Anterior cingulate cortex (tissue), 58 donors: ENCODE measurements at places on chromosomes 2 and 18.
A peak's percentile ranks its signal among the peaks of the same experiment; 100 is the strongest.

DNA sequence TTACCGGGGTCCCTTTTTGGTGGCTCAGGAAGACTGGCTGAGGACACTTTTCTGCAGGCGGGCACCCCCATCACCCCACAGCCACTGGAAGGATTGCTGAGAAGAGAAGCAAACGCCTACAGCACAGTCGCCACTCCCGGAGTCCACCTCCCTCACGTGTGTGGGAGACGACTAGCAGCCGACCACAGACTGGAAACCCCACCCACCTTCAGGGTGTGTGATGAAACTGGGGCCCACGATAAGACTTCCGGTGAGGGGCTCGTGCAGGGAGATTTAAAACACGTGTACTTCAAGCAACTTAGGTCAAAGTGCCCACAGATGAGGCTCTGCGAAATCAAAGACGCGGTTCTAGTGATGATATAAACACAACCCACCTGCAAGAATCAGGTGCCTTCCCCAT lies 26.3 kb downstream of the MBP start:
- DNase-seq, result no peak

DNA sequence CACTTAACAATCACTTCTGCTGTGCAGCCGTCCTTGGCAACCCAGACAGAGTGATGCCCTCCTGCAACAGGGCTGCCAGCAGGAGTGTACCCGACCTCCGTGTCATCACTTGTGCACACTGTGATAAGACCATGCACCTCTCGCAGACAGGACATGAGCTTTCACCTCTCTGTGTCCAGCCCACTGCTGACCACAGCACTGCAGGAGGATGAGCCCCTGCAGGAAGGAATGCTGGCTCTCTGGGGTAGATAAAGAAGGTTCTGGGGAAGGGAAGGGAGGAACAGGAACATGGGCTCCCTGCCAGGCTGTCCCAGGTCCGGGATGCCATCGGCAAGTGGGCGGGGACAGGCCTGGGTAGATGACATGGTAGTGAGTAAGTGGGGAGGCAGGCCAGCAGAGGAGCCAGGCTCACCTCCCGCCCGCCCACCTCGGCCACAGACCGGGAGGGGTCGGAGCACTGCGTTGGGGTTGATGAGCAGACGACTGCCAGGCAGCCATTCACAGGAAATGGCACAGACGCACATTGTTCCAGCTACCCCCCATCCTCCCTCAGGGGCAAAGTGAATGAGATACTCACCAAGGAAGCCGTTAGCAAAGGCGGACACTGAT lies 18.6 kb upstream of the COL6A3 start:
- no peak for DNase-seq

- no peak for DNase-seq
Observed at GRCh38 chr2:46339676-46340459, 42.7 kb downstream of the EPAS1 start.

DNA sequence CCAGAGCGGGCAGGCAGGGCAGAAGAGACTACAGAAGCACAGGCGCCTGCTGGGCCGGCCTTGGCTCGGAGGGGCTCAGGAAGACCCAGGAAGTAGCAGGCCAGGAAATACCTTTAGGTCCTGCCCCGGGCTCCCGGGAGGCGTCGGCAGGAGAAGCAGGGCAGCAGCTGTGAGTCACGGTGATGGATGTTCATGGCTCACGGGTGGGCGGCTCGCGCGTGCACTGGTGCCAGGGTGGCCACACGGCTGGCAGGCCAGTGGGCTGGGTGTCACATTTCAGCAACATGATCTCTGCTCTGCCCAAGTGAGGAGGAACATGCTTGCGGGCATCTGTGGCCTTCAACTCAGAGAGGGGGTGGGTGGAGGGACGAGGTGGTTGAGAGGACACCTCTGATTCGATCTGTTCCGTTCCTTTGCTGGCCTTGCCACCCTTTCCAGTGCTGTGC lies 139.3 kb downstream of the KLHL29 start:
- DNase-seq, result no peak

- DNase-seq, result no peak
Observed at GRCh38 chr2:158385646-158386045, 70.9 kb downstream of the CCDC148 start.

- no peak for DNase-seq
Observed at GRCh38 chr2:222372993-222373392, 51.4 kb upstream of the SGPP2 start.

GRCh38 chr2:215667585-215668377 lies 231.9 kb upstream of the FN1 start:
- no peak for DNase-seq

DNA sequence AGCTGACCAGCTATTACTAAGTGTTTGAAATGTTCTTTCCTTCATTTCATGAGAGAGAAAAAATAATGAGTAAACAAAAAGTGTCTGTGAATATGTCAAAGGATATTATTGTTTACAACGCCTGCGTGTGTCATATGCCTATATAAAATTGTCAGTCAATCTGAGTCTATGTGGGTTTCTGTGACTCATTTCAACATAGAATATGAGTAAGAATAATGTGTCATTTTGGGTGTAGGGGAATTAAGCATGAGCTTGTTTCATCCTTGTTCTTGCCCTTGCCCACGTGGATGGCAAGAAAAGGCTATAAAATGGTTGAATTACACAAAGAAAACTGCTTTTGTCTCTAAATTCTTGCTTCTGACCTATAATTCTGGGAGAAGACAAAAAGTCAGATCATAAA lies 466.0 kb downstream of the PTH2R start:
- DNase-seq, result no peak

GRCh38 chr2:152407204-152407721 lies 72.3 kb downstream of the FMNL2 start:
- peak; percentile 29 for DNase-seq

DNA sequence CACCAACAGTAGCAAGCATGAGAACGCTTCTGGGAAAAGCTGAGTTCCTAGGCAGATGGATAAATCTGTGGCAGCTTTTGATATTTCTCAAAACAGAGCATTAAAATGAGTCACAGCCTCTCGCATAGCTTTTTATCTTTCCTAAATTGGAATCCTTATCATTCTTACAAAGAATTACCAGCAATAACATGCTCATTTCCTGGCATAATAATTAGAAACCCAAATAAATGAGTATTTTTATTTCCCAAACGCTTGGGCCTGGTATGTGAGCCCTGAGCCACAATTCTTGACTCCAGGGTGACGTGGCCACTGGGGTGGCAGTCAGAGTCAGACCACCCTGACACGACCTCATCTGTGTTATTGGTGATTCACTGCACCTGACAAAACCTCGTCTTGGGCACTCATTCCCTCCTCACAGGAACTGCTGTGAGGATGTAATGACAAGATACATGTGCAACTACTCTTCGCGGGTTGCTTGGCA lies 210.7 kb downstream of the ARL4C start:
- DNase-seq, result no peak

DNA sequence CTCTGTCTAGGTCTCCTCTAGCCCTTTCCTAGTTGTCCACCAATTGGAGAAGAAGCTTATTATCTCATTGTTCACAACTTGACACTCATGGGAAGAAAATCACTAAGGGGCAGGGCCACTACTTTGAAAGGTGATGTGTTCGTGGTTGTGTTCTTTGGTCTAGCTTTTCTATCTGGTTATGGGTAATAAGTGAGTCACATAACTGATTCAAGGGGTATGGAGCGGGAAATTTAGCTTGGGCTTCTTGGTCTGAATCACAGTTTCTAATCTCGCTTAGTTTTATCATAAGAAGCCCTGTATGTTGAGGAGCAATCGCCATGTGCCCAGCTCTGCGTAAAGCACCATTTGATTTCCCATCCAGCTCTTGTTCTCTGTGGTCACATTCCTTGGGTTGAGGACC lies 18.7 kb upstream of the DYTN start:
- DNase-seq, result no peak

DNA sequence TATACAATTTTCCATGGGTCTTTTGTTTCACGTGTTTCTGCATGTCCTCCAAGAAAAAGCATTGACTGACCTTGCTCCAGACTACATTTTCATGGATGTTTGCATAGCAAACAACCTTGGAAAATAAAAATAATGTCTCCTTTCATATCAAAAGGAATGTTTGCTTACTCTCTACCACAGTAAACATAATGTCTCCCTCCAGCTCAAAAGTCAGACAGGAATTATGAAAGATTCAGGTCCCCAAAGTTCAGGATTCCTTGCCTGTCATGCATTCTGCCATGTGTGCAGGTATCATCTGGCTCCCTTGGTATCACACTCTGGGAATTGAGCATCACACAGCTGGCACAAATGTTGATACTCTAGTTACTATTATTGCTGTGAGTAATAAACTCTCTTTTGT lies 103.1 kb upstream of the ZC3H15 start:
- DNase-seq, result no peak

GRCh38 chr2:20187331-20187730 lies 37.6 kb downstream of the SDC1 start:
- no peak for DNase-seq

DNA sequence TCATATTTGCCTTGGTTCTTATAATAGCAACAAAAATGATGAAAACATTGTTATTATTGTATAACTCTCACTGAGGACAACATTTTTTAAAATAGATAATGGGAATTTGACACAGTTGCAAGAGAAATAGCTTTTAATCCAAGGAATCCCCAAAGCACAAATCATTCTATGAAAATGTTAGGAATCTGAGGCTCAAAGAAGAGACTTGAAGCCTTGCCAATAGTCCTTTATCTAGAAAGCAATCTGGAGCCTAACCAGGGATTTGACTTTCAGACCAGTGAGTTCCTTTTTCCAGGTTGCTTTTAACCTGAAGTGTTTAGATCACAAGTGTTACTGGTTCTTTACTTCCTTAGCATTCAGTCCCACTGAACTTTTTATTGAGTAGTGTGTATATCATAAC lies 574.5 kb upstream of the ZEB2 start:
- DNase-seq, result no peak

DNA sequence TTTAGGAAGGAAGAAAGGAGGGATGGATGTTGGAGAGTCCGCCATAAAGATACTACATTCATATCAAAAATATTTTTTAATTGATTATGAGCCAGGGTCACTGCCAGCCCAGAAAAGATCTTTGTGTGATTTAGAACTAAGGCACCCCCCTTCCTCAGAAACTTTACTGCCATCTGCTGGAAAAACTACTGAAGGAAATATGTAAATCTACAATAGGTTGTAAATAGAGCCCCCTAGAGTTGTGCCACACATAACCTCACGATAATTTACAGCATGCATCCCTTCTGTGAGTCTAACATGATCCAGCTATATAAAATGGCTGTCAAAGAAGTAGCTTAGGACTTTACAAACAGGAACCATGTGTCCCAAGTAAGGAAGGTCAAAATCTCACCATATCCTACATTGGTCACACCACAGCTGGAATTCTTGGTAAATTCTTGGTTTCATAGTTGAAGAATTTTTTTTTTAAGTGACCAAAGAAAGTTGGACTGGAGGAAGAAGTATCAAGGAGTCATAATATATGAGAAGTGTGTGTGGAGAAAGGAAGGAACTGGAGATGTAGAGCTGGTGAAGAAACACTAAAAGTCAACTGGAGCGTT lies 152.5 kb downstream of the CYP26B1 start:
- no peak for DNase-seq

- no peak for DNase-seq
Observed at GRCh38 chr2:217449444-217449843, 553.4 kb downstream of the TNS1 start.

- no peak for DNase-seq
Observed at GRCh38 chr2:27932396-27932795, 41.9 kb downstream of the BABAM2 start.

DNA sequence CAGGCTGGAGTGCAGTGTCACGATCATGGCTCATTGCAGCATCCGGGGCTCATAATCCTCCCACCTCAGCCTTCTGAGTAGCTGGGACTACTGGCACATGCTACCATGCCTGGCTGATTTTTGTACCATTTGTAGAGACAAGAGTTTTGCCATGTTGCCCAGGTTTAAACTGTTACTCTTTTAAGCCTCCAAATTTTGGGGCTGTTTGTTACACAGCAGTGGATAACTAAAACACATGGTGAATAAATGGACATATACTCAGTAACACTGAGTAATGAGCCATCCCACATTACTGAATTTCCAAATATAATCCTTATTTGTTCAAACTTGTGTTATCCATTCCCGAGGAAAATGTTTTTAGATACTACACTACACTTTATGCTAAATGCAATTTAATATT lies 9.8 kb downstream of the ADCY3 start:
- DNase-seq, result no peak

DNA sequence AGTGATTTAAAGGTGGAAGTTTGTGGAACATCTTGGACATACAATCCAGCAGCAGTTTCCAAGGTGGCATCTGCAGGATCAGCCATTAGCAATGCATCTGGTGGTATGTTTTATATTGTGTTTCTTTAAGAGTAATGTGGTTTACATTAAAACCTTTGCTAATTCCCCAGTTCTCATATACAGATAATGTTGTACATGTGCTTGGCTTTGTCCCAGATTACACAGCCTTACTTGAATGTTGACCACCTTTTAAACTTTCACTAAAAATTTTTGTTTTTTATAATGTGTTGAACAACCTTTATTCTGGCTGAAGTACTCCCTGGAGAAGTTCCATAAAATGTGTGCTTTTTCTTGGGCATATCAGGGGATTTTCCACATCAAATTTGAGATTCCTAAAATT lies 57.5 kb downstream of the MIB1 start:
- DNase-seq, result no peak

DNA sequence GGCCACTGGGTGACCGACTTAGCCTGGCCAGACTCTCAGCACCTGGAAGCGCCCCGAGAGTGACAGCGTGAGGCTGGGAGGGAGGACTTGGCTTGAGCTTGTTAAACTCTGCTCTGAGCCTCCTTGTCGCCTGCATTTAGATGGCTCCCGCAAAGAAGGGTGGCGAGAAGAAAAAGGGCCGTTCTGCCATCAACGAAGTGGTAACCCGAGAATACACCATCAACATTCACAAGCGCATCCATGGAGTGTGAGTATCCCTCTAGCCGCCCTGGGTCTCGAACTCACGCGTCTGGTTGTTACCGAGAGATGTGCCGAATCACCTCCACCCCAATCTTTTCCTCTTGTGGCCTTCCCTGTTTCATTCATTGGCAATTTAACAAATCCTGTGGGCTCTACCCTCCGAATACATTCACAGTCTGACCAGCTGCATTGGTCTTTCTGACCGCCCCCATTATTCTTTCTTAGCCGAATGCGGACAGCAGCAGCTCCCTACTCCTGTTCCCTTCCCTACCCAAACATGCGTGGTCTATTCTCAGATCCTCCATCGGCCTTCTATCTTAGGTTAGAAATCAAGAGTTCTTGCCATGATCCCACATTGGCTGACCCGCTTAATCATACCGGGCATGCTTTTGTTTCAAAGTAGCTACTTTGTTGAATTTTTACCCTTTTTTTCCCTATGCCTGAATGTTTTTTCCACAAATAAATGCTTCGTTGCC lies 631 bp downstream of the RPL31 start:
- no peak for DNase-seq

DNA sequence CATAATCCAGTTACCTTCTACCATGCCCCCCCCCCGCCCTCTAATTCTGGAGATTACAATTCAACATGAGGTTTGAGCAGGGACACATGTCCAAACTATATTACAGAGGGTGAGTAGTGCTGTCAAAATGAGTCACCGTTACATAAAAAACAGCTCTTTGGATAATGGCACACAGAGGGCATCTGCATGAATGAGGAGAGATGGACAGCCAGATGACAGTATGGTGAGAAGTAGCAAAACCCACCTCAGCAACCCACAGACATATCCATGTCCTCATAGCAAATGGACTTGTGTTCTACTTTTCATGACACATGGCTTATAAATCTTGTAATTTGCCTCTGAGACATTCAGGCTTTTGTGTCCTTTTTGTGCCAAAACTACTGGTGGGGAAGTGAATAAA lies 132.0 kb downstream of the EML6 start:
- DNase-seq, result no peak

- no peak for DNase-seq
Observed at GRCh38 chr2:121888189-121888557, 132.7 kb downstream of the TSN start.
